ENCODE measurements at places on chromosomes 6 and 20. TPM values are rescaled to one million over a fixed set of nuclear protein-coding genes. Genes with fewer than 3 reads are reported as not detected.

PNLDC1 gene
- total RNA-seq = 0.20 TPM

PAX1 gene
- not detected for total RNA-seq

COL21A1 gene
- 23.1 TPM for total RNA-seq

NT5E gene
- 667 TPM for total RNA-seq

OR2H2 gene
- not detected for total RNA-seq

BANF2 gene
- not detected for total RNA-seq

FOXQ1 gene
- total RNA-seq = 0.03 TPM

PCMTD2 gene
- 46.7 TPM for total RNA-seq

TRERF1 gene
- total RNA-seq = 6.2 TPM

MYBL2 gene
- total RNA-seq = 1.3 TPM

KIF6 gene
- total RNA-seq = 0.33 TPM

TSHZ2 gene
- 3.1 TPM for total RNA-seq

CARMIL1 gene
- total RNA-seq = 9.7 TPM

PNPLA1 gene
- total RNA-seq = 0.03 TPM

JPH2 gene
- 2.2 TPM for total RNA-seq

JAG1 gene
- 136 TPM for total RNA-seq

EYS gene
- total RNA-seq = under 0.01 TPM

SLC13A3 gene
- 2.2 TPM for total RNA-seq

SNAP25 gene
- total RNA-seq = 0.53 TPM

PRDM13 gene
- not detected for total RNA-seq

NKAPL gene
- 1.7 TPM for total RNA-seq
